Hippocampal formation (tissue), 2 donors: ENCODE measurements at places on chromosomes 3 and 15.

- DNase-seq, result no peak
These were observed 2.7 kb upstream of the GALNT15 start for GRCh38 chr3:16171825-16172224.

DNA sequence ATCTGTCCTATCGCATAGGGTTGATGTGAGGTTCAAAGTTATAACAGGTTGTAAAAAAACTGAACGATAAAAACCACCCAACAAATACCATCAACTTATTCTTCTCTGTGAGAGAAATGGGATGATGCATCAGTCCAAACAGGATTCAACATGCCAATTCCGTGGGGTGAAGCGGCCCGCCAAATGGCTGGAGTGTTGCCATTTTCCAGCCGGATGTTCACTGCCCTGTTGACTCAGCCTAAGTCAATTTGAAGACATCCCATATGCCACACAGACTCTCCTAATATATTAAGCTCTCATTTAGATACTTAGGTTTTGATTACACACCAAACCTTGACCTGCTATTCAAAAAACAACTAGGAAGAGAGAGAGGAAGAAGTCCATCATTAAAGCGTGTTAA, 311.1 kb downstream of the VPS13C start:
- DNase-seq, result no peak

DNA sequence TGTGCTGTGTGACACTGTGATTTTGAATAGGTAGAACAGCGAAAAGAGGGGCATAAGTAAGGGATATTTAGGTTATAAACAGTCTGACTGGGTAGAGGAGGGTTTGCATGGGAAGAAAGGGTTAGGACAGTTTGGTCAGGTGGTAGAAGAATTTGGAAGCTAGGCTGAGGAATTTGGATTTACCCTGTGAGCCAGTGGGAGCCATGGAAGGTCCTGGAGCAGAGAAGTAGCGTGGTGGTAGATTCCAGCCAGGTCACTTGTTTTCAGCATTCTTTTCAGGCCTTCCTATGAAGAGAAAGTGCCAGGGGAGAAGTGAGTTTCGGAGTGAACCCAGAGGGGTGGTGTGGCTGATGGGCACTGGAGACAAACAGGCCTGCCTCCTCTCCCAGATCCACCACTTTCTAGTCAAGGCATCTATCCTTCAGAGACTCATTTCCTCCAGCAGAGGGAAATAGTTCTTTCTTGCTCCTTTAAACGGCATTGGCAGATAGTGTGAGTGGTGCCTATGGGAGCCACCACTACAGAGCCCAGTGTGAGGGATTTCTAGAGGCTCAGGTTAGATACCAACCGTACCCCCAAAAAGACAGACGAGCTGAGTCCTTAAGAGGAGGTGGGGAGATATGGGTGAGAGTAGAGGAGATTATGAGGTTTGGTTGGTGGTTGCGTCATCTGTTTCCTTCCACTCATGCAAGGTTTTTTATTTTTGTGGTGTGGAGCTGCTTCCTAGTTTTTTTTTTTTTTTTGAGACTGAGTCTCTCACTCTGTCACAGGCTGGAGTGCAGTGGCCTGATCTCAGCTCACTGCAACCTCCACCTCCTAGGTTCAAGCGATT, 21.2 kb downstream of the PXK start:
- DNase-seq, result no peak

DNA sequence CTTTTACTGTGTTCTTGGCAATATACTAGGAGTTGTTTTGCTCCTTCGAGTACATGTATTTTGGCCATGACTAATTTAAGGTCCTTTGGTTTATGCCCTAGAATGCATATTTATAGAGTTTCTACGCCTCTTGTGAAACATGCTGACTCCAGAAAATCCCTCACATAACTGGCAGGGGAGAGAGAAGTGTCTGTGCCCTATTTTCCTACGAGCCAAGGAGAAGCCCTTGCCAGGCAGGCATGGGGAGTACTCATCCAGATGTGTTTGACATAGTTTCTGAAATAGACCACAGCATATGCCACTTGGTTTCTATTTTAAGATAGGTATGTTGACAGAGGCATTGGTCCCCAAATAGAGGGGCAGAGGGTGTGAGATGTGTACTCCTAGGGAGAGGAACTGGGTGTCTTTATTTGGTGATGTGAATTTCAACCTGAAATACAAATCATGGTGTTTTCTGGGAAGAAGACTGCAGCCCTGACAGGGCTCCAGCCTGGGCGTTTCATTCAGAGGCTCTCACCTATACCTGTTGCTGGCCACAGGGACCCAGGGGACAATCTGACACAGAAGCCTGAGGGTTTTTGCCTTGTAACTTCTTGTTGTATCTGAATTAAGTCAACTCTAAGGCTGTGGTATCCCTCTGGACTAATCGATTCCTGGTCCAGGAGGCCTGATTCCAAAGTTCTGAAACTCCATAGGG, 267.8 kb upstream of the C2CD4B start:
- no peak for DNase-seq

DNA sequence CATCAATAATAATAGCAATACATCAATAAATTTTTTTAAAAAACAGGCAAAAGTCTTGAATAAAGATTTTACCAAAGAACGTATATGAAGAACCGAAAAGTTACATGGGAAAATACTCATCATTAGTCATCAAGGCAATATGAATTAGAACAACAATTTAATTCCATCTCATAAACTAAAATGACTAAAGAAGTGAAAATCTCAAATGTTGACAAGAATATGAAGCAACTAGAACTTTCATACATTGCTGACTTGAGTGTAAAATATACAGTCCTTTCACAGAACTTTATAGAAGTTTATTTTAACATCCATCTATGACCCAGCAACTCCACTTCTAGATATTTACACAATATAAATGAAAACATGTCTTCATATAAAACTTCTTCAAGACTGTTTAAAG, 35.3 kb upstream of the ABHD10 start:
- DNase-seq, result no peak
